Activated naive CD4-positive, alpha-beta T cell (primary cell): ENCODE measurements at places on chromosomes 3 and 15.

- no peak for DNase-seq
These were observed 51.9 kb upstream of the MUC13 start for GRCh38 chr3:124986192-124987143.

DNA sequence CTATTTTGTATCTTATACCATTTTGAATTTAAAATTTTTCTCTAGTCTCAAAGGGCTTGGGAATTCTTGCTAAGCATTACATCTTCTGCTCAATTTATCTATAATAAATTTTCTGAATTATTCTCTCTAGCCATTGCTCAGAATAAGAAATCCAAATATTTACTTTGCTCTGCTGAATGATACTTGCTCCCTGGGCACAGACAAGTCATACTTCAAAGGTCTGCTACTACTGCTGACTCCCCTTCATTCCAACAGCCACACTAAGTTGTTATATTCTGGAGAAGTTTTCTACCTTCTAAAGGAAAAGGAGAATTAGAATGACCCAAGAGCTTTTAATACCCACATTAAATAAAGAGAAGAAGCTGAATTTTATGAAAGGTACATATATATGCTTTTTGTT is 460.3 kb upstream of the ZNF717 start:
- DNase-seq: no peak

- no peak for DNase-seq
These were observed 11.1 kb downstream of the CEMIP start for GRCh38 chr15:80790236-80790635.

- no peak for DNase-seq
These were observed 95.6 kb downstream of the RAB11A start for GRCh38 chr15:65964792-65965433.

GRCh38 chr3:81565041-81565440 is 196.4 kb downstream of the GBE1 start:
- no peak for DNase-seq

DNA sequence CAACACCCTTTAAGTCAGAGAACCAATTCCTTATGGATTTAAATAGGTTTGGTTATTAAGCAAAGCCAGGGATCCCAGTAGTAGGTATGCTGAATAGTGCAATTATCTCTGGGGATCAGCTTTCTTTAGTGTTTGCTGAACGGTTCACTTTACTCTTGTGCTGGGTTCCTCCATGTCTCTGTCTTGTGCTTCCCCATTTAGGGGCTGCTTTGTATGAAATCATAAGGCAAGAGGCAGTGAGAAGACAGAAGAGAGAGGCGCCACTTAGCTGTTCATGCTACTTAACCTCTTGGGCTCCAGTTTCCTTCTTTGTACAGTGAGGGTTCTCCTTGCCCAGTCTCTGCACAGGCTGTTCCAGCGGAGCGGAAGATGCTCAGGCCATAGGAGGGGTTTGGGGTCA is 3.5 kb downstream of the ST6GAL1 start:
- DNase-seq: no peak

- DNase-seq: no peak
These were observed 60.3 kb upstream of the PPP2R3A start for GRCh38 chr3:135905058-135905724.

GRCh38 chr3:194933465-194933864 is 247.8 kb downstream of the FAM43A start:
- DNase-seq: no peak

DNA sequence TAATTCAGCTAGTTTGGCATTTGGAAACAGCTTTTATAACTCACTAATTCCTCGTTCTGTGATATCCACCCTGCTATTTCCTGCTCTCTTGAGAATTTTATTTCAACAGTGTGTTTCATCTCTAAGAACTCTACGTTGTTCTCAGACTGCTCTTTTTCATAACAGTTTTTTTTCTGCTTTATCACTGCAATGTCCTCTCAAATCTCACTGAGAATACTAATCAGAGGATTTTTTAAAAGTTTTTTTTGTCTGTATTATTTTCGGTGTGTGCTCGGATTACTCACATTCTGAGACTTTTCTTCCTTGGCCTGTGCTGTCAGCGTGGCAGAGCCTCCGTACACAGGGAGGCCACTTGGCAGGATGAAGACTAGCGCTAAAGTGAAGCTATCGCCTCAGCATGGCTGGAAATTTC is 59.4 kb upstream of the NEO1 start:
- no peak for DNase-seq

DNA sequence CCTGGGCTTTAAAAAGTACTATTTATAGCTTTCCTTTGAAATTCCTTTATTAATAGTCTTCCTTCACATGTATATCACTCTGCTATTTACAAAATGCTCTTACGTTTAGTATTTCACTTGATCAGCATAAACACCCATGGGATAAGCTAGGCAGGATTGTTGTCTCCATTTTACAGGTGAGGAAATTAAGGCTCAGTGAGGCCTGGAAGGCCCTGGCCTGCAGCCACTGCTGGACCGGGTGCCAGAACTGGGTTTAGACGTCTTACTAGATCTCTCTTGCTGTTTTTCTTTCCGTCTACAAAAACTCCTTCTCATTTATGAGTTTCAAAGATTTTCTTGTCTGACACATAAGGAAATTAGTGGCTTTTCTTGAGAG is 236.4 kb downstream of the LPP start:
- no peak for DNase-seq

DNA sequence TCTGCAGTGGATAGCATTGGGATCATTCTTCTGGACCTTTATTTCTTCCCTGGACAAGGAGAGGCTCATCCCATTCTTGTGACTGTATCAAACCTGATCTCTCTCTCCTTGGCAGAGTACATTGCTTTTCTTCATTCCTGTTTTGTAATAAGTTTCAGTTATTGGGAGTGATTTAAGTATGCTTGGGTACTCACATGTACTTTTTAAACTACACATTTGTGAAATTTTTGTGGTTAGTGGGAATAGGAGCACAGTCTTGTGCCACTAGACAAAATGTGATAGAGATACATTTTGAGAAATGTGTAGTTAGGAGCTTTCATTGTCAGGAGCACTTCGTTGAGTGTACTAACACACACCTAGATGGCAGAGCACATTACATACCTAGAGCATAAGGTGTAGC is 262.6 kb downstream of the C3orf38 start:
- no peak for DNase-seq

DNA sequence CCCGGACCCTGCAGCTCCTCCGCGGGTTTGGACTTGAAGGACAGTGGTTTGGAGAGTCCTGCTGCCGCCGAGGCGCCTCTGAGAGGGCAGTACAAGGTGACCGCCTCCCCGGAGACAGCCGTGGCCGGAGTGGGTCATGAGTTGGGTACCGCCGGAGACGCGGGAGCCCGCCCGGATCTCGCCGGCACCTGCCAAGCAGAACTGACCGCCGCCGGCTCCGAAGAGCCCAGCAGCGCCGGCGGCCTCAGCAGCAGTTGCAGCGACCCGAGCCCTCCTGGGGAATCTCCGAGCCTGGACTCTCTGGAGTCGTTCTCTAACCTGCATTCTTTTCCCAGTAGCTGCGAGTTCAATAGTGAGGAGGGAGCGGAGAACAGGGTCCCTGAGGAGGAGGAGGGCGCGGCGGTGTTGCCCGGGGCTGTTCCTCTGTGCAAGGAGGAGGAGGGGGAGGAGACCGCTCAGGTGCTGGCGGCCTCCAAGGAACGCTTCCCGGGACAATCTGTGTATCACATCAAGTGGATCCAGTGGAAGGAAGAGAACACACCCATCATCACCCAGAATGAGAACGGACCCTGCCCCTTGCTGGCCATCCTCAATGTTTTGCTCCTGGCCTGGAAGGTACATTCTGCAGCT is 634 bp downstream of the MINDY2 start:
- no peak for DNase-seq

DNA sequence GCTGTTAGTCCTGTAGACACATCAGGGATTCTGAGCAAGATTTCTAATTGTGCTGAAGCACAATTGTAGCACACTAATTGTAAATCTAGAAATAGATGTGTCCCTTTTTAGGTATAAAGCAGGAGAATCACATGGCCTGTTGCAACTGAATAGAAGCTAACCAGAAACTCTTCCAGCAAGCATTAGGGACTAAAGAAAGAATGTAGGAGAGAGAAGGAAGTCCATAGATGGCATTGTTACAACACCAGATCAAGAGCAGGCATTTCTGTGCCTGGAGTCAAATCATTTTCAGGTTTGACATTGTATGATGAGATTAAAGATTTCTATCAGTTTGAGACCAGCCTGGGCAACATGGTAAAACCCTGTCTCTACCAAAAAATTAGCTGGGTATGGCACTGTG is 27.4 kb downstream of the CALML4 start:
- DNase-seq: no peak

- no peak for DNase-seq
These were observed 1.2 kb upstream of the ADCY5 start for GRCh38 chr3:123449997-123450604.

DNA sequence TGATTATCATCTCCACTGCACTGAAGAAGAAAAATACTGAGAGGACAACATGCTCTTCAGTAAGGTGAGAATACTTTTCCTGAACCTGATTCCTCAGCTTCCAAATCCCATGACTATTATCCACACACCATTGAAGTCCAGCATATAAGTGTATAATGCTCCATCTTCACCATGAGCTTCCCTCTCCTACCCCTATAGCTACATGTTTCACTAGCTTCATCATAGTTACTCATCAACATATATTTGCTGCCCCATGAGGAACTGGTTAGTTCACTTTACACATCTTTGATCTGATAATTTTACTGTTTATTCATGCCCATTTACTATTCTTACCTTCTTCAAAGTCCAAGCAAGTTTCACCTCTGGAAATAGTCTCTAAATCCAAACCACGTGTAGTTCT is 908.5 kb upstream of the SEMA6D start:
- no peak for DNase-seq

DNA sequence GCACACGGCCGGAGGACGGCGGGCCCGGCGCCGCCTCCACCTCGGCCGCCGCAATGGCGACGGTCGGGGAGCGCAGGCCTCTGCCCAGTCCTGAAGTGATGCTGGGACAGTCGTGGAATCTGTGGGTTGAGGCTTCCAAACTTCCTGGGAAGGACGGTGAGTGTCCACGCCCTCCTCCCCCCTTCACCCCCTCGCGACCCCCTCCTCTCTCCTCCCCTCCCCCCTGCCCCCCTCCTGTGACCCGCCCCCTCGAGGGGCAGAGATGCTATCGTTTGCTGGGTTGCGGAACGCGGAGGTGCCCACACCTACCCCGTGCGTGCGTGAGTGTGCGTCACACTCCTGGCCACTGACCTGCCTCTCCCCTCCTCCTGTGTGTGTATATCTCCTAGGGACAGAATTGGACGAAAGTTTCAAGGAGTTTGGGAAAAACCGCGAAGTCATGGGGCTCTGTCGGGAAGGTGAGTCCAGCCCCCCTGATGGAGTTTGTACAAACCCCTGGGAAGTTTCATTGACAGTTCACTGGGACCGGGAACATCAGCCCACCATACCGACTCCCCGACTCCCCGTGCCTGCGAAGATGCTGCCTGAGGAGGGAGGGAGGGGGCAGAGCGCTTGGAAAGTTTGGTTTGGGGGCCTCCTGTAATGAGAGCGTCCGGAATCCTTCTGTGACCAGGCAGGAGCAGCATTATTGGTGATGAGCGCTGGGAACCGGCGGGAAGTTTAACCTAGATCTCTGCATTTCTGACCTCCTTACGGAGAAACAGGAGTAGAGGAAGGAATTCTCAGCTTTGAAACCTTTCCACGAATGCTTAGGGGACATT is 795 bp upstream of the SCAANT1 start:
- no peak for DNase-seq

GRCh38 chr3:140580746-140581145 is 97.1 kb upstream of the TRIM42 start:
- DNase-seq: no peak

- DNase-seq: no peak
These were observed 83.6 kb upstream of the FXR1 start for GRCh38 chr3:180828723-180829408.

- DNase-seq: no peak
These were observed 18.3 kb upstream of the ATP8B4 start for GRCh38 chr15:50137330-50137761.

- DNase-seq: no peak
These were observed 49.2 kb downstream of the CTXND1 start for GRCh38 chr15:80202641-80203360.

DNA sequence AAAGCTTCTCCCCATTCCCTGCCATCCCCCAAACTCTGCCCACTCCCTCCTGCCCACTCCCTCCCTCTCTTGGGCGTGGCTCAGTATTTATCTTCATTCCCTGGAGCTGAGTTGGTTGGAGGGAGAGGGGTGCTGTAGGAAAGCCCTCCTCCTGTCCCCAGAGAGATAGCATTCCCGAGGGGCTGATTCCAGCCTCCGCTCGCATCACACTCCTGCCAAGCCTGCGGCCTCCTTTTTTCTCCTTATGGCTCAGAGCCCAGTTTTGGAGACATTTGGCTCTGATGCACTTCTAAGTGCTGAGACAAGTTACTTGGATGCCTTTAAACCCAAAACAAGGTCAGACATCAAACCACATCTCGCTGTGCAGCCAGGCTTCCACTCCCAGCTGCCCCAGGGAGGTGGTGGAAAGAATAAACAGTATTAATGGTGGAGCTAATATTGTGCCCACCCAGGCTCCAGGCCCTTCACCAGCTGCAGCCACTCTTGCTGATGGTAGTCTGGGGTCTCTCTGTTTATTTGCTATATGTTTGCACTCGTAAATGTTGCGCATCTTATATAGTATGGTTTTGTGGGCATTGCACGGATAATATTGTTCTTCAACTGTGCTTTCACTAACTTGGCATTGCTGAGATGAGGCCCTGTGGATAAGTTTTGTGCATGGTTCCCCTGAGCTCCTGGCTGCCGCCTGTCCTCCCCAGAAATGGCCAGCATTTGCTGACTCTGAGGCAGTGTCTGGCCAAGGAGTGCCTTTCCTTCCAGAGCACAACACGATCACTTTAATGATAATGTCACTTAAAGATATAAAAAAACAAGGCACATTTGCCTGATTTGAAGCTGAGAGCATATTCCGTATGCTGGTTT is 157.2 kb downstream of the LRRC28 start:
- DNase-seq: no peak

DNA sequence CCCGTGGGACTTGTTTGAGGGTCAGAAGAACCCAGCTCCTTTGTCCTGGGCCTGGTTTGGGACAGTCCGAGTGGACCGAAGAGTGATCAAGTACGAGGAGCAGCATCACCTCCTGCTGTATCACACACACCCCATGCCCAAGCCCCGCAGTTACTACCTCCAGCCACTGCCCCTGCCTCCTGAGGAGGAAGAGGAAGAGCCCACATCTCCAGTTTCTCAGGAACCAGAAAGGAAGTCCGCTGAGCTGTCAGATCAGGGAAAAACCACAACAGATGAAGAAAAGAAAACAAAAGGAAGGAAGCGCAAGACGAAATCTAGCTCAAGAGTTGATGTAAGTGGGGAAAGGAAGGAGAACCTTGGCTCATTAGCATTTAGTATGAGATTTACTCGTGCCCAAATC is 3.3 kb upstream of the P2RY12 start:
- DNase-seq: no peak
